ENCODE measurements at places on chromosomes 1 and 21. TPM values are rescaled to one million over a fixed set of nuclear protein-coding genes. Genes with fewer than 3 reads are reported as not detected.
A peak's percentile ranks its signal among the peaks of the same experiment; 100 is the strongest.

MCOLN2 gene
- 1.4 TPM for total RNA-seq

SELL gene
- total RNA-seq: 1.5 TPM

PTGFR gene
- 0.36 TPM for total RNA-seq

NPHS2 gene
- total RNA-seq: not detected

VTCN1 gene
- 1.3 TPM for total RNA-seq

SYDE2 gene
- total RNA-seq: 9.9 TPM

RNU1-1 gene
- 1,356 TPM for total RNA-seq

LY9 gene
- total RNA-seq: not detected

CELA3B gene
- total RNA-seq: not detected

GRCh38 chr1:210231846-210232510 is 618 bp upstream of the SERTAD4 start:
- no peaks in the 10 kb centered on the region for H3K36me3 ChIP-seq
- H3K27ac ChIP-seq: no peak overlapping the region
- no peaks in the 10 kb centered on the region for H3K27me3 ChIP-seq
- peak; percentile 35 for DNase-seq
- H3K4me1 ChIP-seq: peaks cover 21% of the 10 kb centered on the region

DNA sequence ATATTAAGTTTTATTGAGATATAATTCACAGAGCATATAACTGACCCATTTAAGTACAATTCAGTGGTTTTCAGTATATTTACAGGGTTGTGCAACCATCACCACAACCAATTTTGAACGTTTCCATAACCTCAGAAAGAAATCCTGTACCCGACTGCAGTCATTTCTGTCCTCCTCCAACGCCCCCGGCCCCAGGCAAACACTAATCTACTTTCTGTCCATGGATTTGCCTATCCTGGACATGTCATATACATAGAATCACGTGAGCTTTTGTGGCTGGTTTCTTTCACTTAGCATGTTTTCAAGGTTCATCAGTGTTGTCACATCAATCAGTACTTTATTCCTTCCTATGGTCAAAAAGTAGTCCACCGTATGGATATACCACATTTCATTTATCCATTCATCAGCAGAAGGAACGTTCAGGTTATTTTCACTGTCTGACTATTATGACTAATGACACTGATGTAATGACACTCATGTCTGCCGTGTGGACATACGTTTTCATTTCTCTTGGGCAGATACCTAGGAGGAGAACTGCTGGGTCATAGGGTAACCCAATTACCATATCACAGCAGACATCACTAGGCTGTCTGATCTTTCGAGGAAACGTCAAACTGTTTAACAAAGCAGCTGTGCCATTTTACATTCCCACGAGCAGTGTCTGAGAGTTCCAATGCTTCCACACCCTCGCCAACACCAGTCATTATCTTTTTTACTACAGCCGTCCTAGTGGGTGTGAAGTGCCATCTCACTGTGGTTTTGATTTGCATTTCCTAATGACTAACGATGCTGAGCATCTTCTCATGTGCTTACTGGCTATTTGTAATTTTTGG is 30.8 kb downstream of the MRPL37 start:
- H3K36me3 ChIP-seq: peaks cover 2% of the 10 kb centered on the region
- H3K27ac ChIP-seq: no peak overlapping the region

GRCh38 chr1:174572771-174573170 is 125.0 kb downstream of the GPR52 start:
- no peak overlapping the region for H3K4me3 ChIP-seq
- H3K27ac ChIP-seq: no peak overlapping the region
- peak; percentile 41 for DNase-seq
- no peaks in the 10 kb centered on the region for H3K4me1 ChIP-seq

DNA sequence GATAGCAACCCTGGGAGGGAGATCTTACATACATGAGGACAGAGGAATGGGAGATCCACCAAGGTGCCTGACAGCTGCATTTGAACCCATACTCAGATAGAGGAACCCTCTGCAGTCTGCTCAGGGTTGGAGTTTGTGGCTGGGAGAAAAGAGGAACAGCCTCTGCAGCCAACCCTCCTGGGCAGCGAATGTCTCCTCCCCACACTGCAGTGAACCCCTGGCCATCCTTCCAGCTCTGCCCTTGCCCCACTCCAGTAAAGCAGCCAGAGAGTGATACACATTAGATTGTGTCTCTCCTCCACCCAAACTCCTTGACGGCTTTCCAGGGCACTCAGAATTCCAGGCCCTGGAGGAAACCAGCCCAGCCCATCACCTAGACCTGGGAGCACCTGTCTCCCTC is 137.7 kb downstream of the RUNX1 start:
- H3K4me3 ChIP-seq: no peak overlapping the region
- DNase-seq: no peak
- H3K27ac ChIP-seq: no peak overlapping the region
- no peaks in the 10 kb centered on the region for H3K36me3 ChIP-seq
- H3K4me1 ChIP-seq: peaks cover 15% of the 10 kb centered on the region
- H3K27me3 ChIP-seq: no peaks in the 10 kb centered on the region

GRCh38 chr1:181793831-181794230 is 267.7 kb downstream of the ZNF648 start:
- DNase-seq: no peak
- no peaks in the 10 kb centered on the region for H3K36me3 ChIP-seq
- H3K4me1 ChIP-seq: no peaks in the 10 kb centered on the region
- no peaks in the 10 kb centered on the region for H3K27me3 ChIP-seq
- H3K4me3 ChIP-seq: no peak overlapping the region
- H3K27ac ChIP-seq: no peak overlapping the region

DNA sequence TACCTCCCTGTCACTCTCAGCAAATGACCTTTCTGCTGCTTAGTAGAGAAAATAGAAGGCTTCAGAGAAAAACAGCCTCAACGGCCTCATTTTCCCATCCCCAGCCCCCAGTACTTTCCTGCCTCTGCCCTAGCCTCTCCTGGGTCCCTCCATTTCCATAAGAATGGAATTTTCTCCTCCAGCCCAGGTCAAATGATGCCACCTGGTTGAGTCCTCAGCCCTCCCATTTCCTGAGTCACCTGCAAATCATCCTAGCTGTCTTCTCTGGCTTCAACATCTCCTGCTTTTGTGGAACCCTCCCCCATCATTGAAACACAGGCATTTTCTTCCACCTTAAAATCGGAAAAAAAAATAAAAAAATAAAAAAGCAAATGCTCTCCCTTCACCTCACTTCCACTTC is 35.1 kb downstream of the OLIG1 start:
- peaks cover 38% of the 10 kb centered on the region for H3K27me3 ChIP-seq
- no peaks in the 10 kb centered on the region for H3K4me1 ChIP-seq
- DNase-seq: no peak
- H3K36me3 ChIP-seq: no peaks in the 10 kb centered on the region
- H3K4me3 ChIP-seq: no peak overlapping the region
- H3K27ac ChIP-seq: no peak overlapping the region

- peak within 1 kb of the TSS; percentile 75 for H3K4me3 ChIP-seq
- H3K27ac ChIP-seq: peak within 1 kb of the TSS; percentile 96
- peaks cover 3% of the 10 kb centered on the region for H3K36me3 ChIP-seq
- H3K4me1 ChIP-seq: peaks cover 9% of the 10 kb centered on the region
- no peaks in the 10 kb centered on the region for H3K27me3 ChIP-seq
These were observed at the start of gene CAMTA1 for GRCh38 chr1:6785318-6785727. CAMTA1 (plus strand) TSS chr1:6785454; CDS start chr1:6785531, 77 bp downstream.
